ENCODE measurements at places on chromosomes 4 and X. TPM values are rescaled to one million over a fixed set of nuclear protein-coding genes. Genes with fewer than 3 reads are reported as not detected.

The BEX1 gene
- 4.4 TPM for total RNA-seq

- no peak overlapping the region for H3K4me3 ChIP-seq
- peaks cover 15% of the 10 kb centered on the region for H3K36me3 ChIP-seq
- DNase-seq: no peak
- peaks cover 11% of the 10 kb centered on the region for H3K4me1 ChIP-seq
Measured at GRCh38 chr4:53459548-53459947, 82.1 kb downstream of the FIP1L1 start.

GRCh38 chrX:9134366-9134765, 100.4 kb upstream of the FAM9B start:
- H3K4me3 ChIP-seq: no peak overlapping the region
- no peaks in the 10 kb centered on the region for H3K4me1 ChIP-seq
- no peak overlapping the region for H3K27ac ChIP-seq
- no peak for DNase-seq

- peak overlapping the region; percentile 72 for H3K27ac ChIP-seq
- H3K36me3 ChIP-seq: peaks cover under 1% of the 10 kb centered on the region
- H3K4me1 ChIP-seq: peaks cover 8% of the 10 kb centered on the region
- peak overlapping the region; percentile 82 for H3K4me3 ChIP-seq
- no peak for DNase-seq
- H3K27me3 ChIP-seq: no peaks in the 10 kb centered on the region
Measured at GRCh38 chrX:119942831-119943184, 743 bp downstream of the NKAP start.

The FHDC1 gene
- 0.36 TPM for total RNA-seq

DNA sequence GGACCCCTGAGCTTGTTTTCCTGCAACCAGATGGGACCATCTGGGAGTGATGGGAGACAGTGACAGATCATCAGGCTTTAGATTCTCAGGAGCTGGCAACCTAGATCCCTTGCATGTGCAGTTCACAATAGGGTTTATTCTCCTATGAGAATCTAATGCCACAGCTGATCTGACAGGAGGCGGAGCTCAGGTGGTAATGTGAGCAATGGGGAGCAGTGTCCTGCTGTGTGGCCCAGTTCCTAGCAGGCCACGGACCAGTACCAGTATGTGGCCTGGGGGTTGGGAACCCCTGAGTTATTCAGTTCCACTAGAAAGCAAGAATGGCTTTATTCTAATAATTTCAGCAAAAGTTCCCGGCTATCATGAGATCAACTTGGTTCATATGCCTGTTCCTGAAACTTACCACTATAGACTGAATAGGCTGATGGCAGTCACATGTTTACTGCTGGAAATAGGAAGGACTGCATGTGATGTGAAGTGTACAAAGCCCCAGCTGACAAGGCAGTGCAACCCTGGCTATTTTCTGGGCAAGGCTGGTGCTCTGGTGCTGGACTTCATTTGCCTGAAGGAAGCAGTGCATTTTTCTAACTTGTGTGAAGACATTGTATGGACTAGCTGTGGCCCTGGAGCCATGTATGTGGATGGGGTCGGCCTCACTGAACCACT, 107.2 kb downstream of the SPRY1 start:
- H3K4me1 ChIP-seq: no peaks in the 10 kb centered on the region
- no peak overlapping the region for H3K27ac ChIP-seq
- H3K36me3 ChIP-seq: no peaks in the 10 kb centered on the region

DNA sequence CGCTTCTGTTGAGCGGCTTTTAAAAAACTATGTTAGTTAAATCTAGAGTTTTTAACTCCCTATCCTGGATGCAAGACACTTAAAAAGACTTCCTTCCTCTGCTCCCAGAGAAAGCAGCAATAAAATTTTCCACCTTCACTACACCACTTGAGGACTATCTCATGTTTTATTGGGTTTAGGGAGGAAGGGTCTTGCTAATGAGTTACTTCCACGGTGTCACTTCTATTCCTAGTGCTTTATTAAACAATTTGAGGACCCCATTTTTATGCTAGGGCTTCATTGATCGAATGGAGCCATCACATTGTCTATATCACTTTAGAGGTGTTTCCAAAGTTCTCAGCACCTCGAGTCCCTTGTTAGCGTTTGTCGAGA, 3.7 kb upstream of the STIM2 start:
- no peaks in the 10 kb centered on the region for H3K27me3 ChIP-seq
- H3K4me1 ChIP-seq: peaks cover 21% of the 10 kb centered on the region
- H3K4me3 ChIP-seq: peak overlapping the region; percentile 74
- H3K27ac ChIP-seq: peak overlapping the region; percentile 46
- DNase-seq: no peak
- no peaks in the 10 kb centered on the region for H3K36me3 ChIP-seq

DNA sequence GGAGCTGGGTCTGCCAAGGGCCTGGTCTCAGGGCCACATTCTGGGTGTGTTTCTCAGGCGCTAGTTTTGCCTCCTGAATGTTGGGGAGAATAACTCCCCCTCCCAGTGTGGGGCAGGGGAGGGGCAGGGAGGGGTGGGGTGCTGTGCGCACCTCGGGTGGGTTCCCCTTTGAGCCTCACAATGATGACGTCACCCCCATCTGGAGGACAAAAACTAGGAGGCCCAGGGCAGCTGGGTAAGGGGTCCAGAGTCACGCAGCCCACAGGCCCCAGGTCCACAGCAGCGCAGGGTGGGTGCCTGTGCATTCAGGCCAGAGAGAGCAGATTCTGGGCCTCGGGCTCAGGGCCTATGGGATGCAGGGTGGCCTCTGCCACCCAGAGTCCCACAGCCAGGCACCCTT, 23.7 kb upstream of the HMX1 start:
- H3K27me3 ChIP-seq: peaks cover 26% of the 10 kb centered on the region
- no peak overlapping the region for H3K27ac ChIP-seq

The NUDT11 gene
- total RNA-seq: 17.4 TPM

- H3K4me1 ChIP-seq: no peaks in the 10 kb centered on the region
- no peaks in the 10 kb centered on the region for H3K27me3 ChIP-seq
- no peak overlapping the region for H3K4me3 ChIP-seq
- no peak overlapping the region for H3K27ac ChIP-seq
Measured at GRCh38 chrX:29926056-29926455, 289.3 kb upstream of the MAGEB2 start.

DNA sequence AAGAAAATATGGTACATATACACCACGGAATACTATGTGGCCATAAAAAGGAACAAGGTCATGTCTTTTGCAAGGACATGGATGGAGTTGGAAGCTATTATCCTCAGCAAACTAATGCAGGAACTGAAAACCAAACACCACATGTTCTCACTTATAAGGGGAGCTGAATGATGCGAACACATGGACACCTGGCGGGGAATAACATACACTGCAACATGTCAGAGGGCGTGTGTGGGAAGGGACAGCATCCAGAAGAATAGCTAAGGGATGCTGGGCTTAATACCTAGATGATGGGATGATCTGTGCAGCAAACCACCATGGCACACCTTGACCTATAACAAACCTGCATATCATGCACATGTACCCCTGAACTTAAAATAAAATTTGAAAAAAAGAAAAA, 19.5 kb upstream of the CNKSR2 start:
- H3K27ac ChIP-seq: no peak overlapping the region
- H3K4me1 ChIP-seq: no peaks in the 10 kb centered on the region
- no peaks in the 10 kb centered on the region for H3K36me3 ChIP-seq
- no peak overlapping the region for H3K4me3 ChIP-seq

The CTAG2 gene
- 0.88 TPM for total RNA-seq

- H3K27ac ChIP-seq: no peak overlapping the region
- no peaks in the 10 kb centered on the region for H3K27me3 ChIP-seq
- H3K4me1 ChIP-seq: no peaks in the 10 kb centered on the region
- DNase-seq: no peak
Measured at GRCh38 chrX:136963973-136964372, 69.8 kb downstream of the GPR101 start.
